ENCODE measurements at places on chromosomes 12 and 14.

DNA sequence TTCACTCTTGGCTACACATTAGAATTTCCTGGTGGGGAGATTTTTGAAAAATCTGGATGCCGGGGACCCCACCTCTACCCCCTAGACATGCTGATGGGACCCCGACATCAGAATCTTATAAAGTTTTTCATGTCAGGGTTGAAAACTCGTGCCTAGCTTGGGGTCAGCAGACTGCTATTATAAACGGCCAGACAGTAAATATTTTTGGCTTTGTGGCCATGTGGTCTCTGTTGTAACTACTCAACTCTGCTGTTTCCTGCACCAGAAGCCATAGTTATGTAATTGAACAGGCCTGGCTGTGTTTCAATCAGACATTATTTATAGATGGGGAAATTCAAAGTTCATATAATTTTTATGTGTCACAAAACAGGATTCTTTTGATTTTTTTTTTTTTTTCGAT lies 41.6 kb downstream of the ACACB start:
- no peak for DNase-seq

- DNase-seq, result no peak
These were observed at the start of gene RIMBP2 for GRCh38 chr12:130715998-130716968. Gene RIMBP2, minus strand, starts transcription at chr12:130716299. Its CDS starts 237,286 bp downstream, at chr12:130479013.

GRCh38 chr14:23694949-23695663 lies 58.9 kb downstream of the DHRS2 start:
- DNase-seq, result no peak

DNA sequence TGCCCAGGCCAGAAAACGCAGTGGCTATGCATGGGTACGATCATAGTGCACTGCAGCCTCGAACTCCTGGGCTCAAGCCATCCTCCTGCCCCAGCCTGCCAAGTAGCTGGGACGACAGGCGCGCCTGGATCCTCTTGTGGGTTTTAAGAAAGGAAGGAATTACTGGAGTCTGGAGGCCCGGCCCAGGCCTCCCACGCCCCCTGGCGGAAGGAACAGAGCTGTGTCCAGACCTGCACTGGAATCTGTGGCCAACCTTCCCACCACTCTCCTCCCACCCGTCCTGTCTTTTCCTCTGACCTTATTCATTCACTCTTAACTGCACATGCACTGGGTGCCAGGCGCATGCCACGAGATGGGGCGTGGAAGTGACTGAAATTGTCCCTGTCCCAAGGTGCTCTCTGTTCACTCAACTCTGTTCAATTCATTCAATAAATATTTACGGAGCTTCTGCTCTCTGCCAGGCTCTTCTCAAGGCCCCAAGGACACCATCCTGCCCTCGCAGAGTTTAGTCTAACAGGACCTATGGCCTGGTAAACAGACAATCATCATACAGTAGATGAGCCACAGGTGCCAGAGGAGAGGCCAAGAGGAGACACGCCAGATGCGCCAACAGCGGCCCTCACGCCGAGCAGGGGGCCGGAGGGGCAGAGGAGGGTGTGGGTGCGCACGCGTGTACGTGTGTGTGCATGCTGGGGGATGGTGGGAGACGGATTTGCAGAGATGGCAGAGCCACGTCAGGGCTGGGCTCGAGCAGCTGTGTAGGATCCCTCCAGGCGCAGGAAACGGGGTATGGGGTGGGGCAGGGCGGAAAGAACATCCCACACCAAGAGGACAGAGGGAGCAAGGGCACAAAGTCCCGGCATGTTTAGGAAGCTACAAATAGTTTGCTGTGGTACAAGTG lies 13.7 kb upstream of the TMEM106C start:
- DNase-seq, result peak; percentile 48

DNA sequence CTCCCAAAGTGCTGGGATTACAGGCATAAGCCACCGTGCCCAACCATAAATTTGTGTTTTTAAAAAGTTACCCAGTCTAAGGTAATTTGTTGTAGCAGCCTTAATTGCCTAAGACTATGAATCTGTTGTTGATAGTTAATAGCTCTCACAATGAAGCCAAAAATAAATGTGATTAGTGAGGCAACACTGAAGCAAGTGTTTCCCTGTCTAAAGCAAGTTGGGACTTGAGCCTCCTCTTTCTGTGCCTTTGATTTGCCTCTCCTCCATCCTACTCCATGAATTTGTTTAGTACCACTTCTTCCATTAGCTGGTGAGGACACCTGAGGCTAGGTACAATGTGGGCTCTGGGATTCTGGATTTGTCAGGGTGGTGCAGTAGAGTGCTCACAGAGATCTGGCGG lies 36.8 kb downstream of the DAAM1 start:
- no peak for DNase-seq

- no peak for DNase-seq
These were observed 28.5 kb upstream of the PWP1 start for GRCh38 chr12:107657133-107657532.

GRCh38 chr12:9973949-9974348 lies 2.7 kb downstream of the CLEC12A start:
- no peak for DNase-seq

DNA sequence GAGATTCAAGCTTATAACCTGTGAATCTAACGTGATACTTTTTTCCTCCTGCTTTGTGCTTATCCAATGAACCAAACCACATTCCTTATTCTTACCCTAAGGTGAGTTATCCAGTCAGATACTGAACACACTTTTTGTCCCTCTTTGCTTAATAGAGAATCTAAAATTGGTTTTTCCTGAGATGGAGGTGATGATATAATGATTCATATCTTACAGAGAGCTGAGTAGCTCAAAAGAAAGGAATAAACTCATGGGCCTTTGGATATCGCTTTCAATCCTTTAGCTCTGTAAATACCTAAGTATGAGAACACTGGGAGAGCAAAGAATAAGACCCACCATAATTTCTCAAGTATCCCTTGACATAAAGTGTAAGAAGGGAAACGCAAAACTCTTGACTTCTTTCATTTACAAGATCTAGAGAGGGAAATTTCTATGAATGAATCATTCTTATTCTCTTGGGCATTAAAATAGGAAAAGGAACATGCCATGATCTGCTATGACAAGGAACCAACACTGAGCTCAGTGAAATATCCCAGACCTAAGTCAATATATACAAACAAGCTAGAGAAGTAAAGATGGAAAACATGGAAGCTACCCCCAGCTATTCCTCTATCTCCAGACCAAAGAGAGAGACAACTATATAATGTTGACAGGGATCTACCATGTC lies 81.8 kb upstream of the STAC3 start:
- DNase-seq, result no peak

GRCh38 chr12:105676694-105677093 lies 346.2 kb downstream of the C12orf75 start:
- no peak for DNase-seq

DNA sequence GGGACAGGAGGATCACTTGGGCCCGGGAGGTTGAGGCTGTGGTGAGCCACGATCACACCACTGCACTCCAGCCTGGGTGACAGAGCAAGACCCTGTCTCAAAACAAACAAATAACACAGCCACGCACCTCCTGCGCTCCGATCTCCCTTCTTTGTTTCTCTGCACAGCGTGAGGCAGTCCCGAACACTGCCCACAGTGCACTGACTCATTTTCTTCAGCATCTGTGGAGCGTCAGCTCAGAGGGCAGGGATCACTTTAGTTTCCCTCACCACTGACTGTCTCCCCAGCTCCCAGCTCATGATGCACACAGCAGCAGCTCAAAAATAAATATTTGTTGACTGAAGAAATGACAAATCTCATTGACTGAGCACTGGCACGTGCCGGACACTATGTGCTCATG lies 883 bp upstream of the MYL2 start:
- DNase-seq, result no peak

DNA sequence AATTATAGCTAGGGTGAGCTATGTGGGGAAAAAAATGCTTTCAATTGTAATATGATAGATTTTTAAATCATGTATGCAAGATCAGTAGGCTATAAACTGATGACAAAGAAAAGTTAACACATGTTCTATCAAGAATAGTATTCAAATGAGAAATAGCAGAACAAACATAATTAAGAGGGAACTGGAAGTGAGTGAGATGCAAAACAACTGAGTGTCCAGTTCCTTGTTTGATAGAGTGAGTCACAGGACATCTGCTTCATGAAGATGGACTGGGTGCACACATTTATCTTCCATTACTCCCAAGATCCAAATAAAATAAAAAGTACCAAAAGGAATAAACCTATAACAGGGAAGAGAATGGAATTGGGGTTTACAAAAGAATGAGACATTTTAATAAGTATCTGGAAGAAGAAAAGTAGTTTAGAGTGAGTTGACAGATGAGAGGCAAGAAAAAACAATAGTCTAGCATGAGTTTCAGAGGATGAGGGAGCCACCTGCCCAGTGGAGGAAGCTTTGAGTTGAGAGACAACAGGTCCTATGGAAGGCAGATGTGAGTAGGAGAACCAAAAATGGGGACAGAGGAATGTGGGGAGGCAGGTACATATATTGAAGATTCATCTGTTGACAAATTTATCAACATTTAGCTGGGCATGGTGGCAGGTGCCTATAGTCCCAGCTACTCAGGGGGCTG lies 178.1 kb upstream of the ARHGAP5 start:
- no peak for DNase-seq

GRCh38 chr14:59355091-59355490 lies 110.1 kb downstream of the GPR135 start:
- DNase-seq, result no peak

GRCh38 chr12:111706145-111706544 lies 20.3 kb downstream of the ACAD10 start:
- DNase-seq, result no peak

DNA sequence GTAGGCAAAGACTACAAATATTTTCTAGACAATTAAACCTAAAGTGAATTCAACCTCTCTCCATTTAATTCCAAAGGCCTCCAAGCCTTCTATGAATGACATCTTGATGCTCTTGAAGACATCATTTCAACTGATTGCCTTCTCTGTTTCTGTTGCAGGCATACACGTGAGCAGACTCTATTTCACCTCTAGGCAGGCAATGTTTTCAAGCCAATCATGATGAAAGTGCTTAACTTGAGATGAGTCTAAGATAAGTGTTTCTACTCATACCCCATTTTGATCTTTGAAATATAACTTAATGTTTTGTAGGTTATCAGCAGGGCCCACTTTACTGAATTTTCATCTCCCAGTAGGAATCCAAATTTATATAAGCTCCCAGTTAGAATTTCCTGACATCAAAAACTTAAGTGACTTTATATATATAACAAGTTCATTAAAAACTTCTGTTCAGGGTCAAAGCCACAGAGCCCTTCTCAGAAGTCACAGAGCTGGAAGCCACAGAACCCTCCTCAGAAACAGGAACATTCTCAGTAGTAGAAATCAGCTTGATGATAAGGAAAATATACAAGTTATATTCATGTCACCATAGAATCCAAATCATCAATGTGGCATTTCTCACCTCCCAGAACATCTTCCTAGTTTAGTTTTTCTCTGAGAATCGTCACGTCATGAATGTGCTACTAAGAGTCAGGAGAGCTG lies 108.5 kb downstream of the PHLDA1 start:
- no peak for DNase-seq

- peak; percentile 75 for DNase-seq
These were observed 8.8 kb downstream of the VPS37B start for GRCh38 chr12:122886851-122887818.

DNA sequence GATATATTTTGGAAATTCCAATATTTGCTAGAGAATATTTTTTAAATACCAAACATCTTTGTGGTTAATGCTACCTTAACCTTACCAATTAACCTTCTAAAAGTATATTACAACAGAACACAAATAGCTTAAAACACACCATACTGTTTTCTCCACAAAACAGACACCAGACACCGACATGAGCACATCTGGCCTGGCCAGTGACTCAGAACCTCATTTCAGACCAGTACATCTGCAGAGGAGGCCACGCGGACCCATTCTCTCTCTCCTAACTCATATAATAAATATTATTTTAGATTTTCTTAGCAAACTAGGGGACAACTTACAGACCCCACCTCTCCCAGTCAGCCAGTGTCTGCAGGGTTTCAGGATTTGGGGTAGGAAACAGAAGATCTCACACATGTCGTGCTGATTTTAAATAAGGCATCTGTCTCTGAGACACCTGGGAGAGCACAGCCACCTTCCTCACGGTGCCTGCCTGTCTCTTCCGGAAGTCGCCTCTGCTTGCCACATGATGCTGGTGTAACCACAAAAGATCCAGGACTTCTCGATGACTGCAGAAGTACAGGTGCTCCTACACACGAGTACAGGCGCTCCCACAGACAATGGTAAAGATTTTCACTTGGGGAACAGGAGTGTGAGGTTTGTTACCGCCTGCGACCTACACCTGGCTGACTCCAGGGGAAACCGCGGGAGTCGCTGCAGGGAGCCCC lies 9.7 kb upstream of the ANKLE2 start:
- no peak for DNase-seq

DNA sequence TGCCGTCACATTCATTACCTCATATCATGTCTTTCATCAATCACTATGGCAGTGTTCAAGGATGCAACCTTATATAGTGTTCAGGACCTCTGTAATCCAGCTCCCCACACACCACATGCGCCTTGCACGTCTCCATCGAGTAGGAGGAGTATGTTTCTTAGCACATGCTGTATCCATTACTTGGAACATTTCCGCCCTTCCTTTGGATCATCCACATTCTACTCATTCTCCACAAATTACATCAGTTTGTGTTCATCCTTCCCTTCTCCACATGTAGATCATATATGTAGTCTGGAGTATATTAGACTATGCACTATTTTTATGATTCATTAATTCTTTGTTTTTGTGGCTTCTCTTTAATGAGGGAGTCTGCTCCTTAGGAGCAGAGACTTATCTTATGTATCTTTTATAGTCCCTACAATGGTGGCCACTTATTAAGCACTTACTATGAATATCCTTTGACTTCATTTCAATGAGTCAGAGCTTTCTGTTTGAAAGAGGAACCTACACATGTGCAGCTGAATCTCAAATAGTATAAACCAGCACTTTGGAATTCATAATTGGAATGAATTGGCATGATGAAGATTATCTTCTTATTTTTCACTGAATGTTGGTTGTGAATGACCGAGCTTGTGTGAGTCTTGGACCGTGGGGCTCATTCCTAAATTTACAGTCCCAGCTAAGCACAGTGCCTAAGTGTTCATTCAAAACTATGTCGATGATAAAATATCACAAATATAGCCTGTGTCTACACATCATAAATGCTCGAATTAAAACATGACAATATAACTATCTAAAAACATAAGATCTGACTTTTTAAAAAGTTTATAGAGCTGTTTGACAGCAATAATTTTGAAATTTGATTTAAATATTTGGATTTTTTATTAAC lies 30.2 kb upstream of the NPAS3 start:
- no peak for DNase-seq

DNA sequence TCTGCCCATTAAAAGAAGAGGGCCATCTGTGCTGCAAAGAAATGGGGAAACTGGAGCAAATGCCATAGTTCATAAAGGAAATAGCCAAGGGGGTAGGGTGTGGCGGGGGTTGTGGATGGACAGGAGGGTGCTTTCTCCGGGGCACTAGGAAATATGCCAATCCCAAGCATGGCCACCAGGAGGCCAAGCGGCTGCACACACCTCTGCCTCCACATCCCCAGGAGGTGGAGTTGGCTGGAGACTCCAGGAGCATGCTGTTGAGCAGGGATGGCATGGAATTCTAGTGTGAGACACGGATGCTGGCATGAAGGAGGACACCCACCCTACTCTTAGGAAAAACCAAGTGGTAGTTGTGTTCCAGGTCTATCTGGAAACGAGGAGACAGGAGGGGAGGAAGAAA lies 25.2 kb downstream of the NID2 start:
- no peak for DNase-seq

GRCh38 chr12:120175537-120175936 lies 19.0 kb downstream of the GCN1 start:
- no peak for DNase-seq

GRCh38 chr14:75341620-75342019 lies 63.0 kb downstream of the FOS start:
- no peak for DNase-seq

- DNase-seq, result no peak
These were observed 6.4 kb upstream of the WSCD2 start for GRCh38 chr12:108122644-108123043.
